Urothelium cell line (cell line): ENCODE measurements at places on chromosomes 6 and 20.

GRCh38 chr20:1331101-1331500 is 2.2 kb upstream of the SDCBP2 start:
- DNase-seq: no peak

- DNase-seq: peak; percentile 32
These were observed 218.2 kb downstream of the OR2B2 start for GRCh38 chr6:27693766-27694546.

GRCh38 chr6:82924799-82925535 is 140.7 kb downstream of the UBE3D start:
- no peak for DNase-seq

DNA sequence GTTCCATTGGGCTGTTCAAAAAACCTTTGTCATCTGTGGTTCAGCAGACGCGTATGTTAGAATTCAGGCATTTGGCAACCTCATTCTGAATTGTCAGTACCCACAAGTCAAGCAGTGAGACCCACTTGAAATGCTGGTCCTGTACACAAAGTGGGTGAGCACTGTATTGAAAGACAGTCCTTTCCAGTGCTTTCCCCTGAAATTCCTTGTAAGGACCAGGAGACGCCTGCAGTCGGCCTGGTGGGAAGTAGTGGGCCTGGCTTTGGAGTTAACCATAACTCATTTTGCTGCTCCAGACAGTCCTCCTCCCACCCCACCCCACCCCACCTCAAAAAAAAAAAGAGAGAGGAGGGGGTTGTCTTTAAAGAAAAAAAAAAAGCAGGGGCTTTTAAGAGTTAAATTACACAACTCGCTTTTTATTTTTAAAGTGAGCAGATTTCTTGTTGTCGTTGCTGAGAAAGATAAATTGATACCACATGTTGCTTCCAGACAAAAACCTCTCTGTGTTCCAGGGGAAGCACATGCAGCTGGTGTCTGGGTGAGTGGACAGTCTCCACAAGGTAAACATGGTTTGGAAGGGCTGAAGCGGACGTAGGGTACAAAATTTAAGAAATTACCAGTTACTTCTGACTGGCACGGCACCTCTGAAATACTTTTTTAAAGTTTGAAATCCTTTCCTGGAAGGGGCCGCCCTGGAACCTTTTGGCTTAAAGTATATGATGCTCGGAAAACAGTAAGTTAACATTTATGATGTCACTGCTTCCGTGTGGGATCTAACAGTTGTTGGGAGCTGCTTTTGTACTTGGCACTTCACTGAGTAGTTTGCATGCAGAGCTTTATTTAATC is 95.3 kb downstream of the FOXO3 start:
- no peak for DNase-seq

DNA sequence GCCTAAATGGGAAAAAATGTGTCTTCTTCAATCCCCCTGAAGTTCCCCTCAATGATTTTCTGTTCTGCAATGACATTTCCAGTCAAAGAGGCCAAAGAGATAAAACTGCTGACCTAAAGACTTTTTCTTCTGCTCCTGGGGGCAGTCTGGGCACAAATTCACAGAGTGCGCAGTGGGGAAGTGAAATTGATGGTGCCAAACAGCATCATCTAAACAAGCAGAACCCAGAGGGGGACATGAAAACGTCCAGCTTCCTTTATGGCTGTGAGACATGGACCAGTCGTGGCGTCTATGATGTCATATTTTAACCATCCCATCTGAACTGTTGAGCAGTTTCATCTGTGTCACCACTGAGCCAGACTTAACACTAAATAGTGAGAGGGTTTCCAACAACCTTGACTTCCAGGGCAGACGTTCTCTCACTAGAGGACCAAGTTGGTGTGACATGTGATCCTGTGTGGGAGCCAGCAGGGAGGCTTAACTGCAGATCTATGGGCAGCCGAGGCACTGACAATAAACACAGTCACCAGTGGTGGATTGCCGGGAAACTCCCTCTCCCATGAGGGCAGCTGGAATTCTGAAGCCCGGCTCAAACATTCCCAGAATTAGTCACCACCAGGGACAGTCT is 12.4 kb downstream of the SCML4 start:
- DNase-seq: peak; percentile 26

- DNase-seq: no peak
These were observed 9.3 kb downstream of the ECT2L start for GRCh38 chr6:138805016-138805765.

- no peak for DNase-seq
These were observed 94.4 kb downstream of the PLCB4 start for GRCh38 chr20:9163251-9163650.

- no peak for DNase-seq
These were observed 682 bp upstream of the SLA2 start for GRCh38 chr20:36646678-36647077.
